ENCODE measurements at places on chromosomes 13 and 19.
A peak's percentile ranks its signal among the peaks of the same experiment; 100 is the strongest.

DNA sequence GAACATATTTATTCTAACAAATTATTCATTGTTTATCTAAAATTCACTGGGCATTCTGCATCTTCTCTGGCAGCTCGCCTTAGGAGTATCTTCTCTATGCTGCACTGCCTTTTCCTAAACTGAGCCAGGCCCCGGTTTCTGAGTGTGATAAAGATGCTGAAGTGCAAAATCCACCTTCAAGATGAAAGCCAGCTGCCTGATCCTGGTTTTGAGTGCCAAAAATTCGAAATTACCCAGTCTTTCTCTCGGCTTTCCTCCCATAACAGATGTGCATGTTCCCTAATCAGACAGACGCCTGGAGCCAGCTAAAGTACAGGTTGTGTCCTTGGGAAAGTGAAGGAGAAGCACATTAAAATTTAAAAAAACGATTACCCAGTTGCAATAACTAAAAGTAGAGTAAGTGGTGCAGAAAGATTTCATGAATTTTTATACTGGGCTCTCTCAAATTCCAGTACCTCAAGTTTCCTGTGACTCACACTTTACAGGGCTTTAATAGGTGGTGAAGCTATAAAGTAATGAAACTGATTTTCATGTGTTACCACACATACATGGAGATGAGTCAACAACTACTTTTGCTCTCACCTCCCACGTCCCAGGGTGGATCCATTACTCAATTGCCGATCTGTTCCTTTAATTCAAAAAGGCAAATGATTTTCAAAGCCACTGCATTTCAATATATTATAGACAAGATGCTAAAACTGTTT lies 65.0 kb upstream of the GTF2F2 start:
- peak; percentile 88 for DNase-seq

DNA sequence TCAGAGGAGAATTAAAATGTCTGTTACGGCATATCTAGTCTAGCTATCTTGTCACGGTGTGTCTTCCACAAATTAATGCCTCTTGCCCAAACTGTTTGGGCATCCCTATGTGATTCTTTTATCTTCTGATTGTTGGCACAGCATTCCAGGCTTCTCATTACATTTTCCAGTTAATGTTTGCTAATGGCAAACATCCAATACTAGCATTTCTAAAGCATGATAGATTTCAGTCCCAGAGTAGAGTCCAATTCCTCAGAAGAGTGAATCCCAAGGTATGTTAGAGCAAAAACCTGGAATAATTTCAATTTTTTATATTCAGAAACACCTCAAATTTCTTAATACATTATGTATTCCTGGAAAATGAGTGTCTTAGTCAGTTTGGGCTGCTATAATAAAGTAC lies 684.5 kb upstream of the SLITRK1 start:
- no peak for DNase-seq

DNA sequence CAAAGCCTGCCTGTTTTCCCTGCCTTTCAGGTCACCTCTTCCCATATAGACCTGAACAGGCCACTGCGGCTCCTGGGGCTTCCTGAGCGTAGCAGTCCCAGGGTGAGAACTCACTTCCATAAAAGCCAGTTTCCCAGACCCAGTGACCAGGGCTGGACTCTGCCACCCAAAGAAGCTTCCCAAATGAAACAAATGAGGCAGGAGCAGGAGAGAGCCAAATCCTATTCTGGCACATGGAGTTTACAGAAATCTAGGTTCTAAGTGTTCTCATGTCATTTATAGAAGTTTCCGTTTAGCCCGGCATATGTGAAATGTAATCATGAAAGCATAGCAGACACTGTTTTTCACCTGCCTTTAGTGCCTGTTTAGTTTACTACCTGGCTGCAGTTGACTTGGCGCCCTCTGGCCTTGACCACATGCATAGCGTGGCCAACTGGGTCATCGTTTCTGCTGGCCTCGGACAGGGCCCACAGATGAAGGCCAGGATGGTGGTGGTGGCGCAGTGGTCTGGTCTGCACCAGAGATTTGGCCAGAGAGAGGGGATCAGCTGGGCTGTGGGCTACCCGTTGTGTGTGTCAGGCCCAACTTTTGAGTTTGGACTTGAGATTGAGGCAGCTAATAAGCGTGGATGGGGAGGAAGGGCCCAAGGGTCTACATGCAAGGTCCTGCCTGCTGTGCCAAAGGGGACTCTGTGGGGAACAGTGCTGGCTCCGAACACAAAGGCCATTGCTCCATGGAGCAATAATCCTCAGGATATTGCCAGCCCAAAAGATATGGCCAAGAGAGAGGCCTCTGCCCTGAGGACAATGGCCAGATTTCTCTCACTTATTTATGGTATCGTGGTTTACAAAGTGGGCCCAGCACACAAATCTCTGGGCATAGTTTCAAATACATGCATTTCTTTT lies 43.3 kb downstream of the NFIX start:
- DNase-seq: no peak

- DNase-seq: no peak
These were observed 7.2 kb downstream of the IGFL2 start for GRCh38 chr19:46155237-46155636.

DNA sequence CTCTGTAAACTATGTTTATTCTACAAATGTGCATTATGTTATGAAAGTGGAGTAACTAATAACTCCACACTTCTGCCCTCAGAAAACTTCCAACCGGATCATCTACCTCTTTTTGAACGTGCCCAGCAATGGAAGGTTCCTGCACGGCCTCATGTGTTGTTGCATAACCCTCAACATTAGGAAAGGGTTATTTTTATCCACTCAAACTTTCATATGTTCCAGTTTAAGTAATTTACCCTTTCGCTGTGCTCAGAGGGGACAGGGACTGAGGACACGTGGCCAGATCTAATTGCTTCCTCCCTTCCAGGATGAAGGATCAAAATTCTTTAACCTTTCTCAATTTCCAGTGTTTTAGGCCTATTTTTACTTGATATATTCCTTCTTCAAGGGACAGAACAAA lies 29.6 kb downstream of the IRS2 start:
- no peak for DNase-seq

- DNase-seq: no peak
These were observed 1.3 kb upstream of the CEACAM20 start for GRCh38 chr19:44530777-44531176.

GRCh38 chr13:21147827-21148226 lies 28.5 kb downstream of the SKA3 start:
- no peak for DNase-seq

- DNase-seq: no peak
These were observed 4.7 kb upstream of the IRS2 start for GRCh38 chr13:109790942-109791605.

- DNase-seq: no peak
These were observed 3.7 kb downstream of the ZNF136 start for GRCh38 chr19:12166626-12167025.

- DNase-seq: no peak
These were observed 29.6 kb upstream of the CEACAM21 start for GRCh38 chr19:41546386-41546789.

DNA sequence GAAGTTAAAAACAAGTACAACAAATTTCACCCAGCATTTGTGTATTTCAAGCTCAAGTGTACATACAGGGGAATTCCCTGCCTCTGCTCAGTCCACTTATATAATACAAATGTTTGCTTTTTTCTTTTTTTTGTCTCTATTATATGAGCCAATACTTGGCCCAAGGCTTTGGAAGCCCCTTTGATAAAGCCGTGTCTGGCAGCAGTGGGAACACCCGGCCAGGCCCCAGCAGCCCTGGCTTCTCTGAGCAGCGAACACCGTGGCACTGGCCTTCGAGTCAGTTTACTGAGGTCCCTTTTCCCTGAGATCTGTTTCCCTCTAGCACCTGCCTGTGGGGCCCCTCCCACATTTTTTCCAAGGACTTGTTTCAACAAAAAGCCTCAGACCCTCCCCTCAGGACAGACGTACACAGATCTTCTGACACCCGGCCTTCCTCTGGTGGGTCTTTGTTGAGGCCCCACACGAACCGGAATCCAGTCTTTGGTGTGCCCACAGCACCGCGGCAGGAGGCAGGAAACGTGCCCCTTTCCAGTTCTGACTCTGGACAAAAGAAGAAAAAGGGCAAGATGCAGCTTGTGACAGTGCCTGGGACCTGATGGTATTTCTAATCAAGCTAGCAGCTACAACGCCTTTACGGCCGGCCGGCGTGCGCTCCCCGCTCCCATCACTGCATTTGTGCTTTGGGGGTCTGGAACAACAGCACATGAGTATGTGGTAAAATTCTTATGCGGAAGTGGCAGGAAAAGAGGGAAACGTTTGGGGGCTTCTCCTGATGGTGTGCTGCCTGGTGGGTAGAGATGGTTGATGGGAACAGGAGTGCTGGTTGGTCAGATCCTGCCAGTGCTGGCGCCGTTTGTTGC lies 13.8 kb downstream of the SIPA1L3 start:
- DNase-seq: no peak

DNA sequence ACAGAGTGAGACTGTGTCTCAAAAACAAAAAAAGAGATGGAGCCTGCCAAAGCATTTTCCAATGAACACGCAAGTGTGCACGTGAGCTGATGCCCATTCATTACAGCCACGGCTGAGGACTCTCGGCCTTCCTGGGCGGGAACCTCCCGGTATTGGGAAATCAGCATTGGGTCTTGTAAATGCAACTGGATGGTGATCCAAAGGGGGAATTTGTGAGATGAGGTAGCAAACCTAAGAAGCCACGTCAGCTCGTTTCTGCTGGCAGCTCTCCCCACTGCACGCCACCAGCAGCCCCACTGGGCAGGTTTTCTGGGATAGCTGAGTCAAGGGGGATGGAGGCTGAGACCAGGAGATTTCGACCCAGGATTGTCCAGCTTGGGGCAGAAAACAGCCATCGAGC lies 11.5 kb downstream of the C13orf46 start:
- no peak for DNase-seq

DNA sequence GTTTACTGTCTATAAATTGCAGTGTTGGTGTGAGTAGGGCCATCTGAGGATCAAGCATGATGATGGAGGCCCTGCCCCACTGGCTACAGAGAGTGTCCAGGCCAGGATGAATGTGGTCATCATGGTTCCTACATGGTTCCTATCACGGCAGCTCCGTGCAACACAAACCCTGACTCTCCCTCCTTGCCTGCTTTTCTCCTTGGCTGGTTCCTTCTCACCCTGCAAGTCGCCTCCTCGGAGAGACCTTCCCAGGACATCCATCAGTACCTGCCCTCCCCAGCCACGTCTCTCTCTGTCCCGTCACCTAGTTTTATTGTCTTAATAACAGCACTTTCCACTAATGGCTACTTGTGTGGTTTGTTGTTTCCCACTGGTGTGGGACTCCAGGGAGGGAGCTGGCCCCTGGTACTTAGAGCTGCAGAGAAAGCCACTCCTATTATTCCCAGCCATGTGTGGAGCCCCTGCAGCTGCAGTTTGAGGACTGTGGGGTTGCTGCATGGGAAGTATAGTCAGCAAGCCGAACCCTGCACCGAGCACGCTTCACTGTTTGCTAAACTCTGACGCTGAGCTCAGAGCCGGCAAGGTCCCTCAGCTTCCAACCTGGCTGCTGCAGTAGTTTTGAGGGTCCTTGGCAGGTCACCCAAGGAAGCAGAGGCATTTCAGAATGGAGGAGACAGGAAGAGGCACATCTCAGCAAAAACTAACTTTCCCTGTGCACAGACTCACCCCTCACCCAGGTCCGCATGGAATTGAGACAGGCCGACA lies 146.4 kb upstream of the VSTM2B start:
- DNase-seq: no peak

GRCh38 chr19:54026656-54027055 lies 35.2 kb downstream of the CACNG6 start:
- no peak for DNase-seq

- no peak for DNase-seq
These were observed 1.1 kb upstream of the LYL1 start for GRCh38 chr19:13103581-13104359.

DNA sequence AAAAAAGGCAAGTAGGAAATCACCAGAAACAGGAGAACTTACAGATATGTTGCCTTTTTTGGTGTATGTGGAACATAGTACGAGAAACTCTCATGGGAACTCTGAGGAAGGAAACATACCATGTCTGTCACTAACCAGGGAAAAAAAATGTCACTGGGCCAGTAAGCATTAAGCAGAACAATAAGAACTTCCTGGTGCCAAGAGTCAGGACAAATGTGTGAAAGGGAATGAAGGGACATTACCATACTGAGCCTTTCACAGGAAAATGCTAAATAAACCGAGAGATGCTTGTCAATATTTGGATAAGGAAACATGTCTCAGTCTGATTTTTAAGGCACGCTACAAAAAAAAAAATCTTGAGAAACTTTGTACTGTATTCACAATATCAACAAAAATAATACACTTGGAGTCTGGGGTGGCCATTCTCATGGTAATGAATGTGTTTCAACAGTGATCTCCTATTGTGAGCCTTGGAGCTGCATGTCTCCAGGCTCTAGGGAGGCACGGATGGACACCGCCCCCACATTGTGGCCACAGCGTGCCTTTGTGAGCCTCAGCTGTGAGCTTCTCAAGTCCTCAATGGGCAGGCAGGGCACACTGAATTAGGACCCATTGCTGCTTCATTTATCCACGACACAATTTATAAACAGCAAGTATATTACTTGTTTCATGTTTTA lies 113.0 kb upstream of the ARGLU1 start:
- DNase-seq: no peak

DNA sequence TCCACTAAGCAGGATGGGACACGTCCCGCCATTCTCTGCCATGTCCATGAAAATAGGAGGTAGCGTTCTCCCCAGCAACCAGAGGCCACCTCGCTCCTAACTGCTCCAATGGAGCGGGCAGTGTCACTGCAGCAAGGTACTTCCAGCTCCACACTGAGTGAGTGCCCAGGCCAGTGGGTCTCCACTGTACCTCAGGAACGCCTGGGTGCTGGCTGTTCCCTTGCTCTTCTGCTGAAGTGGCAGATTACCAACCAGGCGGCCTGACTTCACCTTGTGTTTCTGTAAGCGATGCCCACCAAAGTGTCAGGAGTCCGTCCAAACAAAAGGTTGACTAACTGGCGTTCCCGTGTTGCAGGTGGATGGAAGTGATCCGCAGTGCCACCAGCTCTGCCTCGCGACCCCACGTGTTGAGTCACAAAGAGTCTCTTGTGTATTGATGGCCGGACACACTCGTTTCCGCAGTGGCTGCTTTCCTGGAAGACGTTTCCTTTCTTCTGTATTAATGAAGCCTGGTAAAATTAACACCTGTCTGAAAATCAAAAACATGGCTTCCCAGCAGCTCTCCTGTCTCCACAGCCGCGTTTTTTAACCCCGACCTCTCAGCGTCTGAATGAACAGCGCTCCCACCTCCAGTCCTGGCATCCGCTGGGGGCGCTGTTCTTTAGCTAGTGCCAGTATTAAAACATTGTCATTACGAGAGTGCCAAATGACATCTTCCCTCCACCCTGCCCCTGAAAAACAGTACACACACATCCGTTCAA lies 128.8 kb downstream of the STK24 start:
- DNase-seq: no peak

GRCh38 chr13:48188601-48189000 lies 44.4 kb upstream of the ITM2B start:
- DNase-seq: no peak

- no peak for DNase-seq
These were observed 203.0 kb downstream of the DIAPH3 start for GRCh38 chr13:59960683-59961082.

- DNase-seq: peak; percentile 91
These were observed 28.7 kb downstream of the CYP4F2 start for GRCh38 chr19:15869109-15869555.

GRCh38 chr13:37229931-37230330 lies 124.5 kb upstream of the CSNK1A1L start:
- no peak for DNase-seq

GRCh38 chr19:14416817-14417231 lies 2.3 kb downstream of the DDX39A start:
- DNase-seq: no peak

Measured in epithelial cell of prostate (primary cell).